ENCODE measurements at places on chromosomes 6 and 20. TPM values are rescaled to one million over a fixed set of nuclear protein-coding genes. Genes with fewer than 3 reads are reported as not detected.

Gene DDR1
- total RNA-seq = 8.2 TPM

Gene MYCT1
- total RNA-seq = 178 TPM

Gene BANF2
- total RNA-seq = not detected

Gene GPR63
- total RNA-seq = 1.5 TPM

Gene COL11A2
- 127 TPM for total RNA-seq

Gene LY6G6C
- total RNA-seq = 0.28 TPM

Gene C20orf144
- total RNA-seq = not detected

Gene VNN1
- 1.5 TPM for total RNA-seq

Gene GATA5
- total RNA-seq = not detected

Gene DEFB110
- total RNA-seq = not detected

Gene TBXT
- total RNA-seq = 44.8 TPM

Gene SPATS1
- total RNA-seq = not detected

Gene ALDH8A1
- total RNA-seq = 0.15 TPM

Gene GPX5
- not detected for total RNA-seq

Gene SLC29A1
- 142 TPM for total RNA-seq

Gene HLA-A
- total RNA-seq = 167 TPM

Gene TMEM170B
- total RNA-seq = 5.0 TPM

Gene ENPP3
- total RNA-seq = 0.64 TPM

Gene HSPA1L
- total RNA-seq = 0.82 TPM

Gene HCK
- total RNA-seq = 0.54 TPM

Gene CD2AP
- total RNA-seq = 40.3 TPM

Gene VGLL2
- total RNA-seq = 0.77 TPM

Gene HDGFL1
- total RNA-seq = not detected

Gene B3GALT4
- 3.8 TPM for total RNA-seq

Gene C6orf15
- total RNA-seq = not detected

Gene PIGT
- total RNA-seq = 68.6 TPM

Gene FRK
- 0.08 TPM for total RNA-seq

Gene MAP7
- 1.3 TPM for total RNA-seq

Gene MPIG6B
- total RNA-seq = not detected

Gene PRND
- total RNA-seq = 371 TPM

Gene IP6K3
- total RNA-seq = not detected

Gene DDX43
- total RNA-seq = not detected

Gene PNLDC1
- not detected for total RNA-seq

Gene PROKR2
- not detected for total RNA-seq

Gene CPXM1
- total RNA-seq = 139 TPM

Gene RMND1
- total RNA-seq = 18.7 TPM

Gene DNAH8
- 0.05 TPM for total RNA-seq

Gene OXT
- not detected for total RNA-seq

Gene DPPA5
- total RNA-seq = not detected

Gene GSTA4
- 16.2 TPM for total RNA-seq

Gene TGIF2
- 43.7 TPM for total RNA-seq

Gene C20orf141
- not detected for total RNA-seq

Gene PBOV1
- total RNA-seq = not detected

Gene CEBPB
- total RNA-seq = 28.1 TPM

Gene SLC22A7
- not detected for total RNA-seq

Gene CRYBG1
- total RNA-seq = 0.08 TPM

Gene SRSF12
- 3.9 TPM for total RNA-seq

Data from endothelial cell (in vitro differentiated cells).